ENCODE measurements at places on chromosomes 13 and 19.
A peak's percentile ranks its signal among the peaks of the same experiment; 100 is the strongest.

DNA sequence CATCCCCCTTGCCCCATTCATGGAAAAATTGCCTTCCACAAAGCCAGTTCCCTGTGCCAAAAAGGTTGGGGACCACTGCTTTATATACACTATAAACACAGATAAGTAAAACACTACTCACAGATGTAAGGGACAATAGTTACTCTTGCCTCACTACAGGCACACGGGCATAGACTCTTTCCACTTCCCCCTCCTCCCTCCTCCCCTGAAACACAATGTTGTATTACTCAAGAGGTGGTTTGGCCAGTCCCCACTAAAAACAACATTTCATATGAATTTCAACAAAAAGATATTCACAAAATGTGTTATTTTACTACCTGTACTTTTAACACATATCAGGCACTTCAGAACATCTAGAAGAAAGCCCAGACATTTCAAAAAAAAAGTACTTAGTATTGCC lies 45.1 kb downstream of the EPSTI1 start:
- DNase-seq, result no peak

DNA sequence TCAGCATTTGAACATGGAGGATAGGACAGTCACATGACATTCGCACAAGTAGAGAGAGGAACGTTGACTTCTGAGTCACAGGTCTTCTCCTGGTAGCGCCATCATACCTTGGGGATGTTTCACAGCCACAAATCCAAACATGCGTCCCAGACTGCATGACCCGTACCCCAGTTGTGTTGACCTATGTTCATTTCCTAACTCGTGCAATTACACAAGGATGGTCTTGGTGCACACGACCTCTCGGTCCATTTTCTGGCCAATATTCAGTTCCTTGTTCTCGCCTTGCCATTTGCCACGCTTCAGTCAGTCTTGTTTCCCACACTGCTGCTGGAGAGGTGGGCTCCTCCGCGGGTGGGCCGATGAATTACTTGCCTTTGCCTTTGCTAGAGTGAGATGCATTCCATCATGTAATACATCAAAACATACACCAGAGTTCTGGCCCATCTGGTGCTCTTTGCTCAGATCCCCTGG lies 87.3 kb downstream of the COL4A2 start:
- no peak for DNase-seq

GRCh38 chr19:3440082-3440481 lies 40.2 kb downstream of the SMIM24 start:
- peak; percentile 32 for DNase-seq

DNA sequence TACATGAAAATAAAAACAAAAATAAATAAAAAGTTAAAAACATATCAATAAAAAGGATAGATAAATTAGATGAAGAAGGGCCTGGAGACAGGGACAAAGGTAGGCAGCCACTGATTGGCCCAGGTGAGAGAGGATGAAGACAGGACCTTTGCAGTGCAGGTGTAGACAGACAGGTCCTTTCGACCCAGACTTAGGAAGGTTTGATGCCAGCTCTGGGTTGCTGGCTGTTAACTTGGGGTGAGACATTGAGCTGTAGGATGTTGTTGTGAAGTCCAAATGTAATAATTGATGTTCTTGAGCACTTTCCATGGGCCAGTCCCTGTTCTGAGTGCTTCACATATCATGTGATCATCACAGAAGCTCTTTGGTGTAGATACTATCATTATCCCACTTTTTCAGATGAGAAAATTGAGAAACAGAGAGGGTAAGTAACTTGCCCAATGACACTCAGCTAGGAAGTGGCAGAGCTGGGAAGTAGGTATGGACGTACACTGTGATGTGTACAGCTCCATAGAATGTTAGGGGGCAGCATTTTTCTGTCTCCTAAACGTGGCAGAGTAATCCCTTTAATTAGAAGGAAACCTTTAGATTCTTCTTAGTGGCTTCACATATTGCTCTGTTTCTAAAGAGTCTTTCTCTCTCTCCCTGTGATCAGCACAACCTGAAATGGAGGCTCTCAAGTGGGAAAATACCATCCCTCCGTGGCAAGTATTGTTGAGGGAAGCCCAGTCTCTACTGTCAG lies 76.0 kb upstream of the STK24 start:
- DNase-seq, result no peak

- peak; percentile 75 for DNase-seq
These were observed at the start of gene VASP for GRCh38 chr19:45506989-45507871. TSS of gene VASP (plus strand) at chr19:45507479. CDS start at chr19:45507772, 293 bp downstream.

DNA sequence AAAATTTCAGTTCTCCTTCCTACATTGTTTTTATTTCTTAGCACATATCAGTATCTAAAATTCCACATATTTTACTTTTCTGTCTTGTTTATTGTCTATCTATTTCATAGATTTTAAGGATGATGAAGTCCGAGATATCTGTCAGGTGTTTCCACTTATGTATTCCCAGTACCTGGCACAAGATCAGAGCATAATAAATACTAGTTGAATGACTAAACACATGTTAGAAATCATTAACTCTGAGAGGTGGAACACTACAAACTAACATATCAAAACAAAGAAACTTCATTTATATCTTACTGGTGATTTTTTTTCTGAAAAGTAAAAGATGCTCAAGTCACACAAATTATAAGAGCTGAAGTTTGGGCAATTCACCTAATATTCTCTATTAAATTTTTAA lies 1208.3 kb downstream of the PCDH9 start:
- DNase-seq, result no peak

DNA sequence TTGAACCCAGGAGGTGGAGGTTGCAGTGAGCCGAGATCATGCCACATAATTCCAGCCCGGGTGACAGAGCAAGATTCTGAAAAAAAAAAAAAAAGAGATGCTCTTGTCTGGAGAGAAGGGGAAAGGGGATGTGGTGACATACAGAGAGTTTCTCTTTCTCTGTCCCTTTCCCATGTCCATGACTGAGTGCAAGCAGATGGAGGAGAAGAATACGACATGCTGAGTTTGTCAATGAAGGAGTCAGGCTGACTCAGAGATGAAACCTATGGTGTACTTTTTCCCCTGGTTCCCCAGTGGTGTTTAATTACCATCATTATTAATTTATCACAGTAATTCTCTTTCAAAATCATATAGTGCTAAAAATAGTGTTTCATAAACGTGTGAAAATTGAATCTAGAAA lies 448.8 kb downstream of the FOXO1 start:
- no peak for DNase-seq

DNA sequence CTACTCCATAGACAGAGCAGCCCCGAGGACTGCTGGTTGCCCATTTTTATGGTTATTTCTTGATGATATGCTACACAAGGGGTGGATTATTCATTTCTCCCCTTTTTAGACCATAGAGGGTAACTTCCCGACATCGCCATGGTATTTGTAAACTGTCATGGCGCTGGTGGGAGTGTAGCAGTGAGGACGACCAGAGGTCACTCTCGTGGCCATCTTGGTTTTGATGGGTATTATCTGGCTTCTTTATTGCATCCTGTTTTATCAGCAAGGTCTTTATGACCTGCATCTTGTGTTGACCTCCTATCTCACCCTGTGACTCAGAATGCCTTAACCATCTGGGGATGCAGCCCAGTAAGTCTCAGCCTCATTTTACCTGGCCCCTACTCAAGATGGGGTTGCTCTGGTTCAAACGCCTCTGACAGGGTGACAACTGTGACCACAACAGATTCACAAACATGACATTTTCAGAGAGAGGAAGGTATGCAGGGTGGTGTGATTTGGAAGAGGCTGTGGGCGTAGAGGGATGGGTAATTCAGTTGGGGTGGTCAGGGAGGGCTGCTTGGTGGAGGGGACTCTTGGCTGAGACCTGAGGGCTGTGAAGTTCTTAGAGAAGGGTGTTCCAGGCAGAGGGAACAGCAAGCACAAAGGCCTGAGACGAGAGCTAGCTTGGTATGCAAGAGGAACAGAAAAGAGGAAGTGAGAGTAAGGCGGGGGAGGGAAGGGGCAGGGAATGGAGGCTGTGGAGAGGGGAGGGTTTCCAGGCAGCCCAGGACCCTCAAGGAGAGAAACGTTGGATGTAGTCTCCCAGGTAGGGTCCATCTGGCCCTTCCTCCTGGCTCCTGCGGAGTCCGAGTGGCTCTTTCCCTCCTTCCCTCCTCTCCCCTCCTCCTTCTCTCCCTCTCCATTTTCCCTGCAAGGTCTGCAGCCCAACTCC lies 23.5 kb downstream of the FAM187B start:
- DNase-seq, result no peak

DNA sequence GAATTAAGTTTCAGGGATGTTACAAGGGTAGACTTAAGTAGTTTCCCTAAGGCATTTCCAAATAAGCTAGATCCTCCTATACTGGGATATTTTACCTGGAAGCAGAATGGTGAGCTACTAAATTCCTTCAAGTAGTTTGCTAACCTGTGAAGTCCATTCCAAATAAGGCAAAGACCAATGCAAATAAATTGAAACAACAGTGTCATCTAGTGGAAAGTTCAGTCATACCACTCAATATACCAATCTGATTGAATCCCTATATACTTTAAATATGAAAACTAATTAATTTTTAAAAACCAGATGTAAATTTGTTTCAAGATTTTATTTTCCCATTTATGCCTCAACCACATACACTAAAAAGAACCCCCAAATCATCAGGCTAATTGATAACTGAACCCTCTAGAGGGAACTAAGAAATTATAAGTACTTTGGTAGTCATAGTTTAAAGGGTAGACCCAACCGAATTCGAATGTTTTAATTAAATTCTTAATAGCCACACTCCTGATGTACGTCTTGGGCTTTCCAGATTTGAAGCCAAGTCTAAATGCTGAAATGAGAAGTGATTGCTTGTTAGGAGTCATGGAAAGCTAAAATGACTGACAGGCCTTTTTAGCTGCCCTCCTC lies 223.7 kb downstream of the TBC1D4 start:
- no peak for DNase-seq

- DNase-seq, result no peak
These were observed 1.3 kb upstream of the PNMA8C start for GRCh38 chr19:46429999-46430398.

DNA sequence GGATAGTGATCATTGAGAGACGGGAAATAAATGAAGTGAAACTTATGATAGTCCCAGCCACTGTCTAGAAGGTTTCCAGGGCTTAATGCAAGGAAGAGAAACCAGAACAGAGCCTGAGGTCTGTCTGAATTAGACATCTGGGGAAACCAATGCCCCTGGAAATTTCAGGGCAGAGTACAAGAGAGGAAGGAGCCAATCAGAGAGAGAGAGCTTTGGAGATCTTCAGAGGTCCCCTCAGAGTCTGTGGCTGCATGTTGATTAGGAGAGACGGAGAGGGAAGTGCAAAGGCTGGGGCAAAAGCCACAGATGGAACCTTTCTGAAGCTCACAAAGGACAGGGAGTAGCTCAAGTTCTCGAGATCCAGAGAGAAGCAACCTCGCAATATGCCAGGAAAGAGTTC lies 378.0 kb downstream of the DNAJC15 start:
- DNase-seq, result no peak

- no peak for DNase-seq
These were observed 141.5 kb downstream of the STK24 start for GRCh38 chr13:98435376-98435775.

GRCh38 chr13:45812695-45813372 lies 38.7 kb downstream of the SIAH3 start:
- no peak for DNase-seq

GRCh38 chr13:77779552-77780272 lies 82.2 kb downstream of the SLAIN1 start:
- DNase-seq, result no peak

DNA sequence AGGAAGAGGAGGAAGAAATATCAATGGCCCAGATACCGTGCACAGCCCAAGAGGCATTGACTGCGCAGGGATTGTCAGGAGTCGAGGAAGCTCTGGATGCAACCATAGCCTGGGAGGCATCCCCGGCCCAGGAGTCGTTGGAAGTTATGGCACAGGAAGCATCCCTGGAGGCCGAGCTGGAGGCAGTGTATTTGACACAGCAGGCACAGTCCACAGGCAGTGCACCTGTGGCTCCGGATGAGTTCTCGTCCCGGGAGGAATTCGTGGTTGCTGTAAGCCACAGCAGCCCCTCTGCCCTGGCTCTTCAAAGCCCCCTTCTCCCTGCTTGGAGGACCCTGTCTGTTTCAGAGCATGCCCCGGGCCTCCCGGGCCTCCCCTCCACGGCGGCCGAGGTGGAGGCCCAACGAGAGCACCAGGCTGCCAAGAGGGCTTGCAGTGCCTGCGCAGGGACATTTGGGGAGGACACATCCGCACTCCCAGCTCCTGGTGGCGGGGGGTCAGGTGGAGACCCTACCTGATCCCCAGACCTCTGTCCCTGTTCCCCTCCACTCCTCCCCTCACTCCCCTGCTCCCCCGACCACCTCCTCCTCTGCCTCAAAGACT lies 36.0 kb downstream of the KEAP1 start:
- DNase-seq, result no peak

GRCh38 chr13:33349986-33350826 lies 64.7 kb upstream of the STARD13 start:
- no peak for DNase-seq

GRCh38 chr13:46136688-46137087 lies 31.9 kb upstream of the CPB2 start:
- DNase-seq, result no peak

- no peak for DNase-seq
These were observed 1358.5 kb upstream of the PCDH9 start for GRCh38 chr13:68588623-68589022.

- no peak for DNase-seq
These were observed 2.0 kb downstream of the DNAJC3 start for GRCh38 chr13:95678967-95679366.
